NCI-H1436 treated with DMSO at 0.1 percent for 48 hours (cell line): ENCODE measurements at places on chromosomes 1 and 21.
A peak's percentile ranks its signal among the peaks of the same experiment; 100 is the strongest.

DNA sequence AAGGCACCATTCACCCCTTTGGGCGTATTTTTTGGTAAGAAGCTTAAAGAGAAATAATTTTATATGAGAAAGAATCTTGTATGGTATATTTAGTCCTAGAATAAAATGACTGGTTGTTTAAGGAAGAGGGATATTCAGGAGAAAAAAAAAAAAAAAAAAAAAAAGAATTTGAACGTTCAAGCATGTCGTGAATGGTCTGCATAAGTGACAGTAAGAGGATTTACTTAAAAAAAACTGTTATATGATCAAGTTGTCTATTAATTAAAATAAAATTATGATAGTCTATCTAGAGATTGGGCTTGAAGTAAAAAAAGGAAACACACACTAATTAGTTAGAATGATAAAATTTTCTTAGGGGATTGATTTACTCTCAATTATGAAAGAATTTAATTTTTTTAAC lies 11.7 kb upstream of the OR14I1 start:
- no peak for DNase-seq

DNA sequence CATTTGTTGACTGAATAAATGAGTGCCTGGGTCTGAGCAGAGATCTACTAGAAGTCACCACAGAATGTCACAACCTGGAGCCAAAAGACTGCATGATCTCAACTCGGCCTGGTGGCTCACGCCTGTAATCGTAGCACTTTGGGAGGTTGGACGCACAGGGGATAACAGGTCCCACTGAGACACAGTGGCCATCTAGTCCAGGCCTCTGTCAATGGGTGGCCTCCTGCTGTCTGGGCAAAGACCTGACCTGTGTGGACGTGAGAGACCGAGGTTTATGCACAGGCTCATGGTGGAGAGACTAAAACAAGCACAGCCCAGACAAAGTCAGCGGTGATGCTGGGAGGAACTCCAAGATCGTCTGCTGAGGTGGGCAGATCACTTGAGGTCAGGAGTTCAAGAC lies 103.0 kb upstream of the BACE2 start:
- DNase-seq, result no peak

GRCh38 chr1:84347932-84348555 lies 46.5 kb downstream of the SAMD13 start:
- DNase-seq, result no peak

GRCh38 chr21:44952116-44952928 lies 12.5 kb downstream of the SLX9 start:
- no peak for DNase-seq

DNA sequence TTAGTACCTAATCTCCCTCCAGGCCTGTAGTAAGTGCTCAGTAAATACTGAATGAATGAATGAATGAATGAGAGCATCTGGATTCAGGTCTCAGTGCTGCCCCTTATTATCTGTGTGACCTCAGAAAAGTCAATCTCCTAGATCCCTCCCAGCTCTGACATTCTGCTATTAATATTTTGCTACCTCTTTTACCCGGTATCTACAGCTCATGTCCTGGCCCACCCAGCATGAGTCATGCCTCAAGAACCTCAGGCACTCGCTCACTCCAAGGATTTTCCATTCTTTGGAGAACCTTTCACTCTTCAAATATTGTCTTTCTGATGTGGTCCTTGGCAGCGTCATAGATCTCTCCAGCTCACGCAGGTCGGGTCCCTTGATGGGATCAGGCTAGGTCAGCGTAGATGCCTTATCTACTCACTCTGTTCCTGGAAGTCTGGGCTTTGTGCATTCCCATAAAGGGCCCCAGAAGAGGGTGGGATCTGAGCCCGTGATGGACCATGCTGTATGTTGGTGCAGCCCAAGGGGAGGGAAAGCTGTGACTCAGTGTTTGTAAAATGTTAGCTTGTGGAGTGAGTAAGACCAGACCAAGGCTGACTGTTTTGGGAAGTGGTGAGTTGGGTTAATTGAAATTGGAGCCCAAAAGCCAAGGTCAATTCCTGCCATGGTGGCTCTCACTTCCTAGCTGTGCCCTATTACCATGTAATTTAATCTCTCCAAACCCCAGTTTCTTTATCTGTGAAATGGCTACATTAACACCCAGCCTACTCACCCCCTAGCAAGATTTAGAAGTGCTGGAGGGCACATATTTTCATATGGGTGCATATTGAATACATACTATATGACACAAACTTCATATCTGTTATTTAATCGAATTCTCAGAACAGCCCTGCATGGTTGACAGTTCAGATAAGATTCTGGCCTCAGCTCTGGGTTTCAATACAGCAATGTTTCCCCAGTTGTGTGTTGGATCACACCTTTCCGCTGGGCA lies 214.1 kb upstream of the USP24 start:
- no peak for DNase-seq

DNA sequence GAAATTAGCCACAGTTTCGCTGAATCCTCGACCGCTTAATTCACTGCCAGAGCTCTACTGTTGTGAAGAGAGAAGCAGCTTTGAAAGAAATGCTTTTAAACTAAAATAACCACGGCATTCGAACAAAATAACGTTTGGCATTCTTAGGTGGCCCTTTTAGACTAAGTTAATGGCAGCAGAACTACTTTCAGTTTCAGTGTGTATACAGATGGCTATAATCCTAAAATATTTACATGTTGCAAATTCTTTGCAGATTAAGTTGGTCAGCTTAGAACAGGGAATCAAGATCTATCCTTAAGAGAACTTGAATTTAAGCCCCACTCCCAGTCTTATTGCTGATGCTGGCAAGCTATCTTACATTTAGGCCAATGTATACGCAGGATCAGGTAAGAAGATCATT lies 62.7 kb downstream of the ADSS2 start:
- no peak for DNase-seq

GRCh38 chr1:157201767-157202166 lies 63.6 kb upstream of the ETV3 start:
- no peak for DNase-seq

- DNase-seq, result no peak
Measured at GRCh38 chr1:158819461-158820443, 11.4 kb upstream of the MNDA start.

DNA sequence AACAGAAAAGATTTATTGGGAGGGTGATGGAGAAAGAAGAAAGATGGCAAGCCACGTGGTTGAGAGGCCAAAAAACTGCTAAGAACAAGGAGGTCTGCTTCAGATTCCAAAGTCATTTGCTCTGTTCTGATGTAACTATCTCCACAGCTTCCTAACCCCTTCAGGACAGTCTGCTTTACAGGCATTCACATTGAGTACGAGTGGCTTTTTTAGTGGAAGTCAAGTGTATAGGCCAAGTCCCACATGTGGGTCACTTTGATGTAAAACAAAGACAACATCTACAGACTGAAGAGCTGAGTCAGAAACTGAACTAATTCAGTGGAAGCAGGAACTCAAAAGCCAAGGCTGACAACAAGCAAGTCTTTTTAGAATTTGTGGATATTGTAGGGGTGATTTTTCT lies 128.7 kb upstream of the F3 start:
- DNase-seq, result no peak

- no peak for DNase-seq
Measured at GRCh38 chr1:53543130-53543777, 84.1 kb downstream of the DMRTB1 start.

- no peak for DNase-seq
Measured at GRCh38 chr21:36126208-36126565, 8.7 kb upstream of the CBR3 start.

- DNase-seq, result no peak
Measured at GRCh38 chr1:198500096-198500495, 40.4 kb downstream of the ATP6V1G3 start.

DNA sequence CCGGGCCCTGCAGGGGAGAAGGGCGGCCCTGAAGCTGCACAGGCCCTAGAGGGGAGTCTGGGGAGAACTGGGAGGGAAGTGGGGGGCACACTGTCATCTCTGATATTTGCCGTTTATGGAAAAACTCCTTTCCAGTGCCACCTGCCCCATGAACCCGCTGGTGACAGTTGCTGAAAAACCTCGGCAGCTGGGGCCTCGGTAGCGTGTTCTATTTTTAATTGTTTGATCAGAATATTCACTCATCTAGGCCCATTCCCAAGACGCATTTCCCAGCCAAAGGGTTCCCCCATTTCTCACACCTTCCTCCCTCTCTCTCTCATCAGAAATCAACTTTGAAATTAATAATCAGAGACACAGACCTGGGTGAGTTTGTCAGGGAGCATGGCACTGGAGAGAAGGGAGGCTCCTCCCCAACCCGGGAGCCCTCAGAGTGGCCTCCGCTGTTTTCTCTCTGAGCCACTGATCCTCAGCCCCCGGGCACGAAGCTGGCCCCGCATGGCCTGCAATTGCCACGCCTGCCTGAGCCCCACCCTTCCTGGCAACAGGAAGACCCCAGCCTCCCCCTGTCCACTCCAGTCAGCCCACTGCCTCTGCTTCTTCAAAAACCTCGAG lies 111.1 kb downstream of the CASZ1 start:
- no peak for DNase-seq

DNA sequence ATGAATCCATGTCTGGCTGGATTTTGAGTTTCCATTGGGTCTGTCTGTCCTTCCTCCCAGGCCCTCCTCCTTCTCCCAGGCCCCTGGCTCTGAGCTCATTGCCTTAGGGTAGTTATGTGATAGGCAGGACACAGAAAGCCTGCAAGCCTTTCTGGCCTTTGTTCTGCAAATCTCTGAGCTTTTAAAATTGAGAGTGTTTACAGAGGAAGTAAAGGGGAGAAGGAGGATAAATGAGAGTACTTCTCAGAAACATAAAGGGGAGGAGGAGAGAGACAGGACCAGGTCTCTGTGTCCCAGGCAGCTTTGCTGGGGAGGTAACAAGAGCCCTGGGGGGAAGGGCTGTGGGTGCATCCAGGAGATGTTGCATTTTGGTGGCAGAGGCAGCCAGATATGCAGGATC lies 126.7 kb downstream of the FOXD2 start:
- peak; percentile 30 for DNase-seq
